ENCODE measurements at places on chromosomes 6 and 20. TPM values are rescaled to one million over a fixed set of nuclear protein-coding genes. Genes with fewer than 3 reads are reported as not detected.

GRCh38 chr20:49100972-49101371, 54.9 kb downstream of the CSE1L start:
- H3K4me3 ChIP-seq: no peak overlapping the region
- no peak for DNase-seq
- H3K27ac ChIP-seq: no peak overlapping the region
- no peaks in the 10 kb centered on the region for H3K4me1 ChIP-seq

- DNase-seq: no peak
- no peaks in the 10 kb centered on the region for H3K27me3 ChIP-seq
- H3K4me3 ChIP-seq: no peak overlapping the region
- H3K4me1 ChIP-seq: no peaks in the 10 kb centered on the region
Measured at GRCh38 chr6:144689503-144690040, 404.4 kb downstream of the UTRN start.

DNA sequence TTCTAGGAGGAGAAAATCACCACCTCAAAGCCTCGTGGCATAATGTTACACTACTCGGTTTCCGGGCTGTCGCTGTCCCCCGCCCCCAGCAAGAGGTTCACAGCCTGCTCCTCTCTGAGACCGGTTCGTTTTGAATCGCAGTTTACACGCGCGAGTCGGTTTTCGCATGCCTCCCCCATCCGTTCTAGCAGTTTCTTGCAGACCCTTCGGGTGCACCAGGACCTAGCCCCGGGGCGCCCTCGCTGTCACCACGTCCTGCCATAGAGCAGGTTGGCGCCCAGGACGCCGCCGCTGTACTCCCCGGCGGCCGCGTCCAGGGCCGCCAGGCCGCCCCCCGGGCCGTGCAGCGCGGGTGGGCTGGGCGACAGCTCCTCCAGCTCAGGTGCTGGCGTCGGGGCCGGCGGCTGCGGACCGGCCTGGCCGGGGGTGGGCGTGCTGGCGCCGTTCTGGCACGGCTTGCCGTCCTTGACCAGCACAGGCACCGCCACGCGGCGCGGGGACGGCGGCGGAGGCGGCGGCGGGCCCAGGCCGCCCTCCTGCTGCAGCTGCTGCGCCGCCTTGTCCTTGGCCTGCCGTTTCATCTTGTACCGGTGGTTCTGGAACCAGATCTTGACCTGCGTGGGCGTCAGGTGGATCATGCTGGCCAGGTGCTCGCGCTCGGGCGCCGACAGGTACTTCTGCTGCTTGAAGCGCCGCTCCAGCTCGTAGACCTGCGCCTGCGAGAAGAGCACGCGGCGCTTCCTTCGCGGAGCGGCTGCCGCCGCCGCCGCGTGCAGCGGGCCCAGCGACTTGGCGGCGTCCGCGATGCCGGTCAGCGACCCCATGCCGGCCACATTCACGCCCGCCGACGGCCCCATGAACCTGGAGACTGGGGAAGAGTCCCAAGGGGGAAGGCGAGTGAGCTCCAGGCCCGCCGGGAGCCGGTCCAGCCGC, 1.4 kb downstream of the NKX2-4 start:
- DNase-seq: no peak
- no peak overlapping the region for H3K27ac ChIP-seq
- no peaks in the 10 kb centered on the region for H3K36me3 ChIP-seq
- H3K27me3 ChIP-seq: peaks cover 4% of the 10 kb centered on the region

DNA sequence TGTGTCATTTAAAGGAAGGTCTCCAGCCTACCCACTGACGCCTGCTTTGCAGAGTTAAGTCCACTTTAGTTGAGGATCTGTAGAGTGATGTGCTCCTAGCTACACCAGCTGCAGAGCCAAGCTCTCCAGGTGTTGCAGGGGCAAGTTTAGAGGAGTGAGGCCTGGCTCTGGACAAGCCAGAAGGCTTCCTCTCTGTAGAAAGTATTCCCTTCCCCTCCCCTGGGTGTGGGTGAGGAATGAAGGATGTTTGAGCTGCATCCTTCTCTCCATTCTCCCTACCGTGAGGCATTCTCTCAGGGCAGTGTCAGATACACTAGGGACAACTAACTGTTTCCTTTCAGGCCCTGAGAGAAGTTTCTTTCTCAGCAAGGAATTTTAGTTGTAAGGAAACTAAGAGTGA, 66.5 kb downstream of the ELOVL5 start:
- no peaks in the 10 kb centered on the region for H3K27me3 ChIP-seq
- no peak for DNase-seq
- H3K4me3 ChIP-seq: no peak overlapping the region
- H3K36me3 ChIP-seq: peaks cover 4% of the 10 kb centered on the region
- H3K27ac ChIP-seq: no peak overlapping the region
- no peaks in the 10 kb centered on the region for H3K4me1 ChIP-seq

Gene ECT2L
- total RNA-seq: not detected
